H1 (cell line): ENCODE measurements at places on chromosomes 2 and 18. TPM values are rescaled to one million over a fixed set of nuclear protein-coding genes. Genes with fewer than 3 reads are reported as not detected.

The POTEF gene
- polyA plus RNA-seq = 0.36 and 0.60 TPM in 2 replicates

The SAG gene
- polyA plus RNA-seq = not detected in 2 replicates

The C2orf80 gene
- polyA plus RNA-seq = 0.41 and 0.97 TPM in 2 replicates

The DSG2 gene
- polyA plus RNA-seq = 37.4 and 60.1 TPM in 2 replicates

The SH3BP4 gene
- 28.3 and 31.5 TPM in 2 replicates for polyA plus RNA-seq

The SIX2 gene
- polyA plus RNA-seq = 0.47 and 0.77 TPM in 2 replicates

The WDR12 gene
- polyA plus RNA-seq = 9.7 and 25.0 TPM in 2 replicates

The LYPD6 gene
- polyA plus RNA-seq = 4.4 and 5.6 TPM in 2 replicates

The PROKR1 gene
- 1.3 and 1.8 TPM in 2 replicates for polyA plus RNA-seq

The ASB18 gene
- not detected in 2 replicates for polyA plus RNA-seq

The ABCG8 gene
- polyA plus RNA-seq = 0.02 TPM in 1 of 2 replicates, not detected in the other

The NPC1 gene
- polyA plus RNA-seq = 33.9 and 34.1 TPM in 2 replicates

The TMEM237 gene
- 14.1 and 26.1 TPM in 2 replicates for polyA plus RNA-seq

The HDLBP gene
- 185 and 249 TPM in 2 replicates for polyA plus RNA-seq
